NAMALWA (cell line): ENCODE measurements at places on chromosomes 2 and 18.

DNA sequence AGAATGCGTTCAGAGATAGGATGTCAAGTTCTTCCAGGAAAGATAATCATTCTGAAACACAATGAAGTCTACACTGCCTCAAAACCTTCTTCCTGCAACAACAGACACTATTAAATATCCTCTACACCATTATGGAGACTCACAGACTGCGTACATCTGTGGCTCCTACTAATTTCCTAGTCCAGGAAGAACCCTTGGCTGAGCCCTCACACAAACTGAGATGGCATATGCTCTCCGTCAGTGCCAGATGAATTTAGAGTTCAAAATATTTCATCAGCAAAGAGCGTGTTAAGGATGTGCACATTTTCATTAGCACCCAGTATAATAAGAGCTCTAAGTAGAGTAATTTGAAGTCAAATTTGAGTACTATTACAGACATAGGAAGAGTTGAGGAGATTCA, 117.2 kb downstream of the TCF4 start:
- no peak for DNase-seq

GRCh38 chr2:129492548-129492947, 486.9 kb upstream of the RAB6C start:
- no peak for DNase-seq

- DNase-seq = no peak
Observed at GRCh38 chr2:135817951-135818350, 19.0 kb downstream of the LCT start.

- DNase-seq = no peak
Observed at GRCh38 chr2:28412625-28413151, 20.0 kb downstream of the FOSL2 start.

- DNase-seq = no peak
Observed at GRCh38 chr2:233973786-233974185, 56.6 kb downstream of the TRPM8 start.

DNA sequence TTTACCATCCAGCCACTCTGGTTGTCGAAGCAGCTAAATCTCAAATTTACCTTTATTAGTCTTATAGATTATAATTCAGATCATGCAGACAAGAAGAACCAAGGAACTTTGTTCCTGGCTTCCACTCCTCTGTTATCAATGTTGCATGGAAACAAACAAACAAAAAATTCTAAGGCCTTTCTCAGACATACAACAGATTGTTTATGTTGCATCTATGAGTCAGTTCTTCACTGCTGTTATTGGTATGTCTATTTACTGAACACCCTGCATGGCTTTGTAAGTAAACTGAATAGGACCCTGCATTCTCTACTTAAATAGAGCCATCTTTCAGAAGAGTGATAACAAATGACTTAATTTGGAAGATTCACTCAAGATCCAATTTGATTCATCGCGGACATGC, 1.6 kb upstream of the ANKRD44 start:
- DNase-seq = no peak

DNA sequence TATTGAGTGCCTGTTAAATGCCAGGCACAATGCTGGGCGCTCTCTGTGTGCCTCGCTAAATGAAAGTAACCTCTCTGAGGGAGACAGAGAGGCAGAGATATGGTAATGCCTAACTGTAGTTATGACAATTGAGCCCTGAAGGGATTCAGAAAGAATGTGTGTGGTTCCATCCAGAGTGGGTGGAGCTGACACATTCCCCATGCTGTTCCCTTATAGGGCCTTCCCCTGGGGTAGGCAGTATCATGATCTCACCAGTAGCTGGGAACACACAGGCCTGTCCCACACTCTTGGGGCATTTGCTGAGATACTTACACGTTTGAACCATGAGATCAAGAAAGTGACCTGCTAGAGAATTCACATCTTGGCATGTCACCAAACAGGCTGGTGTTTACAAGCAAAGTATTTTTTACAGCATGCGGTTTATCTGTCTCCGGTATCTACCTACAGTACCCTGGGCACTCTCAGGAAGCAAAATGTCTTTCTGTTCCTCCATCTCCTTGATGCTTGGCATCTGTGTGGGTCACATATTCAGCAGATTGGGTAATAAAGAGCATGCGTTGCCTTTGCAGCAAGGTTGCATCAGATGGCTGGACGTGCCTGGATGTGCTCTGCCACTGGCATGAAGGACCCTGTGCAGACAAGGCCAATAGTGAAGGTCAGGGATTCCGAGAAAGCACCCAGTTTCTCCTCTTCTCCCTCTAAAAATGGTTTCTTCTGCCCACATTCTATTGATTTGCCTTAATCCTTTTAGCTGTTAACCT, 9.4 kb downstream of the CTIF start:
- no peak for DNase-seq

- no peak for DNase-seq
Observed at GRCh38 chr2:220588148-220588547, 960.7 kb downstream of the SLC4A3 start.

DNA sequence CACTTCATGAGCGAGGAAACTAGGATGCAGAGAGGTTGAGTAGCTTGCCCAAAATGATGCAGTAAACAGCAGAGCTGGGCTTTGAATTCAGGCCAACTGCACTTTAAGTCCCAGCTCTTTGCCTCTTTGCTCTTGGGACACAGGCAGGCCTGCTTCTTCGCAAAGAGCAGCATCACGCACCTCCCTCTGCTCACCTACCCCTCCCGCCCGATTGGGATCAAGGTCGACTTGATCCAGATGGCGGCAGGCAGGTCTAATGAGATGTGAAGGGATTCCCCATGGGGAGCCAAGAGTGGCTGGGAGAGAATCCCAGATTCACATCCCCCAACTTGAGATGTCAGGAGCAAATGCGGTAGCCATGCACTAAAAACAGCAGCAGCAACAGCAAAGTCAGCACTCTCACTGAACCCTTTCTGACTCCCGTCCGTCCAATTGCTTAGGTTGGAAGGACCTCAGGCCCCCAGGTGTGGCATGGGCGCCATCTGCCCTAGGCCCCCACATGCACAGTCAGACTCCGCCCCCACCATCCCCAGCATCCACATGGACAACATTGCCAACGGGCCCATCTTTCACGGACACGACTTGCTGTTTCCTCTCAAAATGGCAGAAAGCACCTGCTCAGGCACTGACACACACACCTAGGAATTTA, 84.3 kb upstream of the MAP4K4 start:
- no peak for DNase-seq

GRCh38 chr2:235936493-235936892, 231.7 kb downstream of the GBX2 start:
- DNase-seq = peak; percentile 38

GRCh38 chr18:48541747-48542400, 3.0 kb downstream of the CTIF start:
- DNase-seq = no peak

DNA sequence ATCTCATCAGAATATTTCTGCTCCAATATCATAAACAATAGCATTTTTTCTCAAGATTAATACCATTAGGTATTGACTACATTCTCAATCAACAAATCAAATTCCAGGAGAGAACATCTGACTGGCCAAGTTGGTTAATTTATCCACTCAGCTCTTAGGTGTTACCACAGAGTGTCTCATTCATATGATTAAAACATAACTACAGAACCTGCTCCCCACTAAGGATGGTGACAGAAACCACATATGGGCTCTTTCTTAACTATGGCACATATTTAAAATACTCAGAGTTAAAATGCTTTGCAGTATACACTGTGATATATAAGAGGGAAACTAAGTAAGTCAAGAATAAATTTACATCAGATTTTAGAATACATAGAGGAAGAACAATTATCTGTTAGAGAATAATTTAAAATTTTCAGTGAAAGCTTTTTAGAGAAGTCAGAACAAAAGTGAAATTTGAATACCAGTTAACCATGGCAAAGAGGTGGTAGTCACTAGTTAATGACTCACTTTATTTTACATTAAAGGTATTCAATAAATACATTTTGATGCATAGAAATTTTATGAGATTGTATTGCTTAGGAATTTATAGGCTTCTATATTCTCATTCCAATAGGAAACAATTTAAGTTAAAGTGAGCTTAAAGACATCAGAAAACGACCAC, 1120.8 kb upstream of the TMEFF2 start:
- DNase-seq = no peak

- DNase-seq = no peak
Observed at GRCh38 chr2:207884127-207884526, 114.4 kb upstream of the FZD5 start.

DNA sequence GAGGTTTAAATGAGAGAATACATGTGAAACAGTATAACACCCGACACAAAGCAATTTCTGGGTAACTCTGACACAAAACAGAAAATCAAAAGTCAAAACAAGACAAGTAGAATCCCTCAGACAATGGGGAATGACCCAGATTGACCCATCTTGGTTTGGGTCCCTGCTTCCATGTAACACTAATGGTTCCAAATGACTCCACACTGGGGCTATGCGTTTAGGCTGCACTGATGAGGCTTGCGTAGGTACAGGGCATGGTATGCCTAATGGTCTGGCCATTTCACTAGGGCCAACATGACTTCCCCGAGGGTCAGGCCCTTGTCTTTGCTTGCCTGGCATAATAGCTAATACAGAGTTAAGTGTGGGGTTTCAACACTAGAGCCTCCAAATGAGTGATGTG, 27.2 kb upstream of the NFE2L2 start:
- no peak for DNase-seq

- DNase-seq = no peak
Observed at GRCh38 chr2:43508209-43508608, 87.6 kb downstream of the THADA start.

DNA sequence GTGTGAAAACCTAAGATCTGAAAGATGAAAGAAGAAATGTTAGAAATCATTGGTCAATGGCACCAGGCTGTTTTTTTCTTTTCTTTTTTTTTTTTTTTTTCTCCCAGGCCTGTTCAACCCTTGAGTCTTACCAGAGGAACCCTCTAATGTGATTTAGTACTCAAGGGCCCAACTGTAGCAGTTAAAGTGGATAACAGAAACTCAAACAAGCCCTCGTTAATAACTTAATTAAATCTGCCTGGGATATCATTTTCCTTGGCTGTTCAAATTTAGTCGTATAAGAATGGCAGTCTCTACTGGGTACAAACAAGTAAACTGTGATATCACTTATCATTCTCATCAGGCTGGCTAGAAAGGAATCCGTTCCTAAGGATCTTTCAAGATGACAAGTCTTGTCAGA, 16.5 kb downstream of the ARL4C start:
- DNase-seq = no peak

DNA sequence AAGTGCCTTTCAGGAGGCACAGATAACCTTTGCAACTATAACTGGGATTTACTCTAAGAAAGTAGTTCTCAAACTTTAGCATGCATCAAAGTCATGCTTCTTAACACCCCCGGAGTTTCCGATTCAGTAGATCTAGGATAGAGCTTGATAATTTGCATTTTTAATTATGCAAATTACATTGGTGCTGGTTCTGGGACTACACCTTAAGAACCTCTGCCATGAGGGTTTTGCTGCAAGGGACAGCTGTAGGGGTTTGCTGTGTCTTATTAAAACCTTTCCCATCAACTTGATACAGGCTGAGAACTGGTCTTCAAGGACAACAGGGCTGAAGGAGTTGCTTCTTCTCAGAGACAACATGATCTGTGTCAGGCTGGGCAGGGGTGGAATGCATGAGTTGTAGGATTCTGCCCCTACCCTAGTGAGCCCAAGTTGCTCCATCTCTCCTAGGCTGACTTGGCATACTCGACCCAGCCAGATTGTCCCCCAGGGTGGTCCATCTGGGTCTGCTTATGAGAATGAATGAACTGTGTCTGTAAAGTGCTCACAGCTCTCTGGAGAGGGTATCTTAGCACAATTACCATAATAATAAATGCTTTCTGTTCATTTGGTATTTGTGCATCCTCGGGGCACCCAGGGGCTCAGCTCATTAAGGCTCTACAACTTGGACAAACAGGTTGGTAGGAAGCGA, 232.7 kb downstream of the CLIP4 start:
- no peak for DNase-seq

- peak; percentile 25 for DNase-seq
Observed at GRCh38 chr2:111117598-111118480, 2.9 kb upstream of the BCL2L11 start.

GRCh38 chr18:61941948-61942471, 49.2 kb upstream of the RNF152 start:
- DNase-seq = no peak

DNA sequence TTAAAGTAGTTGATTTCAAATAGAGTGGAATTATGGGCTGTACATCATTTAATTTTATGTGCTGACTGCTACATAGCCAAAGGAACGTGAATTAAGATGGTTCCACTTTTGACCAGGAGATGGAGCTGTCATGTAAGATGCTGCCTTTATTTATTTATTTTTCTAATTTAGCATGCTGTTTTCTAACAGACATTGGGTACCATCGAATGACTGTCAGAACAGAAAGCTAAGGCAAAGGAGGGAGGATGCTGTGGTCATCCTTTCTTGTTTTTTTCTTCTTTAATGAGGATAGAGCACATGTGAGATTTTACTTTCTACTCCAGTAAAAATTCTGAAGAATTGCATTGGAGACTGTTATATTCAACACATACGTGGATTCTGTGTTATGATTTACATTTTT, at the start of gene SCN2A:
TSS of gene SCN2A (plus strand) at position 185 of the 400 bp plus-strand sequence. CDS start 56,410 bp downstream, outside the sequence.
- DNase-seq = peak; percentile 71

DNA sequence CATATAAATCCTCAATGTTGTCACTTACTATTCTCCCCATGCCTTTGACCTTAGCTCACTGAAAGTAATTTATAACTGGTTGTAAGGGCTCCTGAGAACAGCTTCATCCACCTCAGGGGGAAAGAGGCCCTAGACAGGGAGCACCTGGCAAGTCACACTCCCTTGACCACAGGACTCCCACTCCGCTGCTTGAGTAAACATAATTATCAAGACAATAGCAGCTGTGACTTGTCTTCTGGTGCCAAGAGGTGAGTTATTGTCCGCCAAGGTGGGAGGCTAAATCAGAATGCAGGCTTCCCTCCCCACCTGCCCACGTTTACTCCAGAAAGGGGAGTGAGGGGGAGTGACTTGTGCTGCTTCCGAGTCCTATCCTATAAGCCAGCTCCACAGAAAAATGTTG, 230.6 kb upstream of the LRATD1 start:
- DNase-seq = no peak

GRCh38 chr18:650428-650858, 7.0 kb upstream of the TYMS start:
- peak; percentile 72 for DNase-seq

GRCh38 chr2:97662386-97662894, 1.4 kb downstream of the ACTR1B start:
- peak; percentile 41 for DNase-seq

- DNase-seq = no peak
Observed at GRCh38 chr18:69948256-69948655, 583 bp upstream of the CD226 start.
